ENCODE measurements at places on chromosomes 6 and 20.

- DNase-seq = no peak
Measured at GRCh38 chr6:25118038-25118437, 161.1 kb upstream of the CARMIL1 start.

DNA sequence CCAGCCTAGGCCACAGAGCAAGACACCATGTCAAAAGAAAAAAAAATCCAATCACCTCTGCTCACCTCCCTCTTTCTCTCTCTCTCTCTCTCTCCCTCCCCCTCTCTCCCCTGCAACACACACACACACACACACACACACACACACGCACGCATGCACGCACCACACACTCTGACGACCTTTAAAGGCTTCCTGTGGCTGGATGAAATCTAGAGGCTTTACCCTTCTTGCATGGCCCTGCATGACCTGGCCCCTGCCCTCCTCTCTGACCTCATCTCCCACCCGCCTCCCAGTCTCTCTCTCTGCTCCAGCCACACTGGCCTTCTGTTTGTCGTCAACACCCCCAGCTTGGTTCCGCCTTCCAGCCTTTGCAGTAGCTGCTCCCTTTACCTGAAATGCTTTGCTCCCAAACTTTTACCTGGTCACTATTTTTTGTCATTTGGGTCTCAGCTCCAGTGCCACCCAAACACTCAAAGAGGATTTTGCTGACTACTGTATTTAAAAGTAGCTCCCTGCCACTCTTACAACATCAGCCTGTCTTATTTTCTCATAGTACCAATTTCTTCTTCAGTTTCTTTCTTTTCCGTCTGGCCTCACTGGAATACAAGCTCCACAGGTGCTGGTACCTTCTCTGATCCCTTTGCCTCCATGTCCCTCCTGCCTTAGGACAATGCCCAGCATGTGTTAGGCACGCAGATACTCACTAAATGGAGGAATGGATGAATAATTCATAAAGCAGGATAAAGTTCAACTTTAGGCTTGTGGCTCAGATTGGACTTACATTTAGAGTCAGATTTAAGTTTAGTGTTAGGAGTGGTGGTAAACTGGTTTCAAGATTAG is 4.3 kb upstream of the LTA start:
- no peak for DNase-seq

DNA sequence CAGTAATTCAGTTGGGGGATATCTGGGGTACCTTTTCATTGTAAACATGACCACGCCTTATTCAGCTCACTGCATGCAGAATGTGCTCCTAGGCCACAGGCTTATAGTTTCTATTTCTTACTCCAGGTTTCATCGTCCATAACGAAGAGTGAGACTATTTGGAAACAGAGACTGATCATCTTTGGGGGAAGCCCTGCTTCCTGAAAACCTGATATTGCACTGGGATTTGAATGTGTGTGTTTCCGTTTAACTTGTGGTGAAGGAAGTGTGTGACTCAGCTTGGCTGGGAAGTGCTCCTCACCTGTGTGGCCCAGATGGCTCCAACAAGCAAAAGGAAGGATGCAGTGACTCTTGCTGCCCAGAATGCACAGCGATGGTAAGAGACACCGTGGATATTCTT is 19.6 kb upstream of the LTV1 start:
- DNase-seq = no peak

- DNase-seq = no peak
Measured at GRCh38 chr6:170172392-170172791, 118.5 kb downstream of the DLL1 start.

DNA sequence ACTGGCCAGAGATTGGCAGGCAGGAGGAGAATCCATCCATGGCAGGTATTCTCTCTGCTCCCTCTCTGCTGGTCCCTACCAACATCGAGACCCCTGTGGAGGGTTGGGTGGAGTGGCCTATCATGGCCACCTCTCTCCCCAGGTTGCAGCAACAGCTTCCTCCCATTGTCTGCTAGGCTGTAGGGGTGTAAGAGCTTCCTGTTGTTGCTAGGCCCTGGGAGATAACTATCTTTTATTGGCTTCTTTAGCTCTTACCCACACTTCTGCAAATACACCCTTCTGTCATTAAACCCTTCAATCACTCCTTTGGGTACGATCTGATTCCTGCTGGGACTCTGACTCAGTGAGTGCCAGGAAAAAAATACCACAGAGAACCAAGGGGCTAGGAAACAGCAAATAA is 66.6 kb upstream of the FAM184A start:
- no peak for DNase-seq

DNA sequence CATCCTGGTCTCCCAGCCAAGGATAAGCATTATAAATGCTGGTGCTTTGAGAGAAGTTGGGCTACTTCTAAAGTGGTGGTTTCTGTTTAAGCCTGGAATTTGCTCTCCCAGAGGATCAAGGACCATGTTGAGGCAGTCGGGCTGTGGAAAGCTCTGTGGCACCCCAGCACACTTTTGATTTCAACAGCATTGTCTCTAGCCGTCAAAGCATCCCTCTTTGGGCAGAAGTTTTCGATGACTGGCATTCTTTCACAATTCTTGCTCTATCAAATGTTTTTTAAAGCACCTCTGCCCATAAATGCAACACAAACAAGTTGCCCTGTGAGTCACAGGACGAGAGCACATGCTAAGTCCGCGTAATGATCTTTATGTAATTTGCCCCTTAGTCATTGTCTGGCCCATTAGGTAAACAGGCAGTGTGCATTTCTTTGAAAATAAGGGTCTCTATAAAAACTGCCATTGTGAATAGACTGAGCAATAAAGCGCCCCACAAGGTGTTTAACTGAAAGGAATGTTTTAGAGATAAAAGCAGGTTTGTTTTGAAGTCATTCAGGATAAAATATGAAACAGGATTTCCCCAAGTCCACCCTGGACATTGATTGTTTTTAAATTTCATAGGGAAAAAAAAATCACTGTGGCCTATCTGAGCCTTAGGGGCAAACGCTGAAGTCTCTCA is 44.7 kb upstream of the FOXQ1 start:
- no peak for DNase-seq

GRCh38 chr20:56976336-56976735 is 290.1 kb downstream of the BMP7 start:
- DNase-seq = no peak

Measured in CD4-positive, alpha-beta T cell (primary cell).